ENCODE measurements at places on chromosomes 2 and 18.

DNA sequence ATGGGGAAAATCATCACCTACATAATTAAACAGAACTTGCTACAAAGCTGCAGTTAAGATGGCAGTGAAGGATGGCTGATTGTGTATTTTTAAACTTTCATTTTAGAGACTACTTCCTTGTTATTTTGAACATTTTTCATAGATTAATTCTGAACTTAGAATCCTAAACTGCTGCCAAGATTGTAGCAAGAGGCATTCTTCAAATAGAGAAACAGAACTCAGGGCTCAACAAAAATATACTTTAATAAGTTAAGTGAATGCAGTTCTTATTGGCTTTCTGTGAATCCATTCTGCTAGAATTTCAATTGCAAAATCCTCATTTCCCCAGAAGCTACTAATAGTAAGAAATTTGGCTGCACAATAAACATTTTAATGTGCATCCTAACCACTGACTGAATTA lies 160.3 kb downstream of the L3MBTL4 start:
- no peak for DNase-seq

GRCh38 chr2:123908522-123908921 lies 116.6 kb upstream of the CNTNAP5 start:
- DNase-seq, result no peak

DNA sequence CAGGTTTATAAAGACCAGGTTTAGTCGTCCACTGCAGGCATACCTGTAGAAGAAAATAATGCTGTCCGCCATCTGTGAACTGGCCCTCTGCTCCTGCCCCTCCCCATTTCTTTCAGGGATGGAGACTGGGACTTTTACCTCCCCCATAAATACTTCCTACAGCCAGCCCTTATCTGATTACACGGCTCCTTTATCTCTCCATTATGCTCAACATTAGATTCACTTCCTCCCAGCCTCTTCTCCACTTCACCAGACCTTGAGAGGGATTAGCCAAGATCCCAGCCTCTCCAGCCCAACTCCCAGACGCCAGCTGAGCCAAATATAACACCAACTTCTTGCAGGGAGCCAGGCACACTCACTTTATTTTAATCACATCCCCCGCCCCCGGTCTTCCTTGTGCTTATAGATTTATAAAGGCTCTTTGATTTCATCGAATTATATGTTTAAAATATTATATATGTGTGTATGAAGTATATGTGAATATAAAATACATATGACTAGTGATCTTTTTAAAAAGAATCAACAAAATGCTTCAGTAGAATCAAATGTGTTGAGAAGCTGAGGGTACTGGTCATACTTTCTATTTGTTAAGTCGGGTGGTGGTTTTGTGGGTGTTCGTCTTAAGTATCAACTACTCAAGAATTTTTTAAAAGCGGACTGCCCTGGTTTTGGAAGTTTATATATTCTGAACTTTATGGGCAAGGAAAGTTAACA lies 81.0 kb downstream of the SPRED2 start:
- peak; percentile 16 for DNase-seq

GRCh38 chr2:46469116-46469515 lies 10.2 kb upstream of the TMEM247 start:
- DNase-seq, result no peak

DNA sequence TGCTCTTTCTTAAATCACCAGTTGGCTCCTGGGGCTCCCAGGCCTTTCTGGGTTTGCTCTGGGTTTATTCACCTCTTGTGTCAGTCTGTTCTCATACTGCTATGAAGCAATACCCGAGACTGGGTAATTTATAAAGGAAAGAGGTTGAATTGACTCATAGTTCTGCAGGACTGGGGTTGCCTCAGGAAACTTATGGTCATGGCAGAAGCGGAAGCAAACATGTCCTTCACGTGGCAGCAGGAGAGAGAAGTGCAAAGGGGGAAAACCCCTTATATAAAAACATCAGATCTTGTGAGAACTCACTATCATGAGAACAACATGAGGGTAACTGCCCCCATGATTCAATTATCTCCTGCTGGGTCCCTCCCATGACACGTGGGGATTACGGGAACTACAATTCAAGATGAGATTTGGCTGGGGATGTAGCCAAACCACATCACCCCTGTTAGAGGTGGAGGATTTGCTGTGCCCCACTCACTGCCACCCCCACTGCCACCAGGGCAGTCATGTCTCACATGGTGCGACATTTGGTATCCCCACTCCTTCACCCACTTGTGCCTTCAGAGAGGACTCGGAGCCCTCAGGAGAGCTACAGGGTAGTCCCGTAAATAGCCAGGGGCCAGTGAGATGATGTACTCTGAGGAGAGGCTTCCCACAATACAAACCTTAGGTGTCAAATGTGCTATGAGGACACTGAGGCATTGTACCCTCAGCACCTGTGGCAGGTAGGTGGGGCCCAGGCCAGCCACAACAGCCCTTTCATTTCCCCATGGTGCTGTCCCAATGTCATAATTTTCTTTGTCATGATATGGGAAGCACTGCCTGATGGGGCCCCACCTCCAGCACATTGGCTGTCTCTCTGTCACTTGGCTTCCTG lies 35.7 kb downstream of the CDC42EP3 start:
- no peak for DNase-seq

- DNase-seq, result no peak
Observed at GRCh38 chr2:109383505-109384307, 230.1 kb downstream of the SEPTIN10 start.

GRCh38 chr2:62306751-62307468 lies 111.0 kb downstream of the B3GNT2 start:
- no peak for DNase-seq

- no peak for DNase-seq
Observed at GRCh38 chr2:48268671-48269070, 261.3 kb upstream of the STON1 start.

- DNase-seq, result no peak
Observed at GRCh38 chr2:132636346-132636745, 33.7 kb downstream of the LYPD1 start.

DNA sequence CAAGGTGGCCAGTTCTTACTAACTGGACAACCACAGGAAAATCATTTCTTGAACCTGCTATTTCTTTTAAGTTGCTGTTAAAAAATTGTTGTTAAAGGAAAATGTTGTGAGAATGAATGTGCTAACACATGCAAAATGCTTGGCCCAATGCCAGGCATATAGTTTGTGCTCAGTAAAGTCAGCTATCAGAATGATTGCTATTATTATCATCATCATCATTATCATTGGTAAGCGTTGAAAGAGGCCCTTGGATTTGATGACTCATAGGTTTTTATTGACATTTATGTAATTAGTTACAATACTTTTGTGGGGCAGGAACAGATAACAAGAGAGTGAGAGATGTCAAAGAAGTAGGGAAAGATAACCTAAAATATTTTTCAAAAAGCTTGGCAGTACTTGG lies 394.2 kb upstream of the ZEB2 start:
- DNase-seq, result no peak

DNA sequence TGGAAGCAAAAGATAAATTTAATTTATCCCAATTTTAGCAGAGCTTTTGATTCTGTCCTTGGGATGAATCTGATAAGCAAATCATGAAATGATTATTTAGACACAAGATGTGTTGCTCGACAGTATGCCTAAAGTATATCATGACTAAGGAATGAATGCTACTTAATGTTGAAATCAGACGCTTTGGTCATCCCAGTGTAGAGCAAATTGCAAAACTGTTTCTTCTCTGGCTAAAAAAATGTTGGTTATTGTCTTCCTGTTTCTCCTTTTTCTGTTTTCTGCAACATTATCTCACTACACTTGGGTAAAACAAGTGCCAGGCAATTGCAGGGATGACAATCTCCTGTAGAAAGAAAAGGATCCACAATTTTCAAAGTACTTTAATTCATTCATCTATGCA lies 66.4 kb downstream of the BABAM2 start:
- DNase-seq, result peak; percentile 32

DNA sequence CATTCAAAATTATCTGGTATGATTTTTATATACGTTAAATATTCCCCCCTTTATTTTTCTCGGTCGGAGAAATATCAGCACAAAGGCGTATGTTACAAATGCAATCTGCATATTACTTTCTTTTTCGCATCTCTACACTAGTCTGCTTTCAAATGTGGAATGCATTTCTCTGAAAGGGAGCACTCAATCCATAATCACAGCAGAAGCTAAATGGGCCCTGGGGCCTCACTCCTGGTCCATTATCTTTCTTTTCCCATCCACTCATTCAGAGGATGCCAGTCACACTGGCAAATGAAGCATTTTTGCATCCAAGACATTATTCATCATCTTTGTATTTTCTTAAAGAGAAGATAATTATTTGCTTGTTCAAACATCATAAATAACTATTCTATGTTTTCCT lies 295.2 kb upstream of the LRP1B start:
- DNase-seq, result no peak

DNA sequence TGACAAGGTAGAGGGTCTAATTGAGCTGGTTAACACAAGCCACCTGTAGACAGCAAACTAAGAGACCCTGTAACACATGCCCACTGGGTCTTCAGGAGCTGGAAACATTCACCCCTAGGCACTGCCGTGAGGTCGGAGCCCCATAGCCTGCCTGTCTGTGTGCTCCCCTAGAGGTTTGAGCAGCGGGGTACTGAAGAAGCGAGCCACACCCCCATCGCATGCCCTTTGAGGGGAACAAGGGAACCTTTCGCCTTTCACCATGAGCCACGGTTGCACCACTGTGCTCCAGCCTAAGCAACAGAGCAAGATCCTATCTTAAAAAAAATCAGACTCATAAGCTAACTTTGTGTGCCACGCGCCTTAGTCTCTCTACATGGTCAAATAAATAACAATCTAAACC lies 36.2 kb upstream of the RAB27B start:
- no peak for DNase-seq

- no peak for DNase-seq
Observed at GRCh38 chr18:35559867-35560266, 21.7 kb upstream of the GALNT1 start.

DNA sequence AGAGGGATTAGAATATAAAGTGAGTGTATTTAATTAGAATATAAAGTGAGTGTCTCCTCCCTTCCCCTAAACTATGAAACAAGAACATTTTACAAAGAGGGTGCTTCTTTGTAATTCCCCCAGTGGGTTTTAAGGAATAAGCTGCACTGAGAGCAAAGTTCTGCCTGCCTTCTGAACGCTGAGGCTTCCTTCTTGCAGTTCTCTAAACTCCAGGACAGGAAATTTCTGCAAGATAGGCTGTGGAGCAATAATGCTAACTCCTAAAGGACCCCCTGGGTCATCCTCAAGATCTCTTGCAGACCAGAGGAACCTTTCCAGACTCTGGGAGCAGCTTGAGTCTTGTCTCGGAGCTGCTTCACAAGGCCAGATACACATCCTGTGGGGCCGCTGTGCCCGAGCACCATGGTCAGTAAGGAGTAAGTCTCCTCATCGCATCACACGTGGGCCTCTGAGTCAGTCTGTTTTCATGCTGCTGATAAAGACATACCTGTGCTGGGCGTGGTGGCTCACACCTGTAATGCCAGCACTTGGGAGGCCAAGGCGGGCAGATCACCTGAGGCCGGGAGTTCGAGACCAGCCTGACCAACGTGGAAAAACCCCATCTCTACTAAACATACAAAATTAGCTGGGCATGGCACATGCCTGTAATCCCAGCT lies 87.5 kb upstream of the KCNE4 start:
- no peak for DNase-seq

DNA sequence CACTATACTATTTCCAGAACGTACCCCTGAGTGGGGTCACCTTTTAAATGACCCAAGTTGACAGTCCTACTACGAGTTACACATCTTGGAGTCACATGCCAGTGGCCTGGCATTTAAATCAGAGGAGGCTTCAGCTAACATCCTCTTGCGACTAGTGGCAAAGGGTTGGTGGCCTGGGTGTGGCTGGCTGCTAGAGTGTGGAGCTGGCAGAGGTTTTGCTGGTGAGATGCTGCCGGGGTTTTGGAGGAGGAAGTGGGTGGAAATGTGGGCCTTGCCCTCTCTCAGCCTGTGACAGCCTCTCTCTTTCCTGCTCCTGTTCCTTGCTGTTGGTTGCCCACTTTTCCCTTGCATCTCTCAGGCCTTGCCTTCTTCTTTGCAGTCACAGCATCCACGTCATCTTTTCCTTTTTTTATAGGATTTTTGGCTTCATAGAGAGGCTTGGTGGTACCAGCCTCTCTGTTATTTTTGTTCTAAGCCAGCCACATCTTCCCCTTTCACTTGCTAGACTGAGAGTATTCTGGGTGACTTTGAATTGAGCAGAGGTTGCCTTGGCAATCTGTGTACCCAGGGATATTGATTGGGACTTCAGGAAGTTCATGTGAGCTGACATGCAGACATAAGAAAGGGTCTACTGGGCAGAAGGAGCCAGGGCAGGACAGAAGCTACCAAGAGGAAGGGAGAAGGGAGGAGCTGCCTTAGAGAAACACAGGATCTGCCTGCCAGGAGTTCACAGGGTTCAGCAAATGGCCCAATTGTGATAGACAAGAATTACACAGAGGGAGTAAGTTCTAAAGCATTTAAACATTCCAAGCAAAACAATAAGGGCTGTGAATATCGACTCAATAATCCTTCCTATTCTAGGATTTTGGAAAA lies 55.4 kb downstream of the CDC42EP3 start:
- DNase-seq, result no peak

- no peak for DNase-seq
Observed at GRCh38 chr2:110867078-110867477, 134.7 kb downstream of the ACOXL start.

DNA sequence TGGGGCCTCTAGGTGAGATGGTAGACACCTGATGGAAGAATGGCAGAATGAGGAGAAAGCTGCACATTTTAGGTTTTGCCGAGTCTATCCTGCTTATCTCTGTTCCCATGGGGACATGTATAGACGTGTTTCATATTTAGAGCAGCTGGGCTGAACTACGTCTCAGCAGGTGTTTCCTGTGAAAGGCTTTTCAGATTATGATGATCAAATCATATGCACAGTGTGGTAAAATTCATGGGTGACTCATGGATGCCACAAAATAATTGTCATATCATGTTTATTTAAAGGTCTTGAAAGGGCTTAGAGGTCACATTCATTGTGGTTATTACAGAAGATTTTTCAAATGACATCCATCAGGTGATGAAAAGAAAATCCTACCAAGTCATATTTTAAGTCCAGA lies 90.5 kb downstream of the ICOS start:
- no peak for DNase-seq

DNA sequence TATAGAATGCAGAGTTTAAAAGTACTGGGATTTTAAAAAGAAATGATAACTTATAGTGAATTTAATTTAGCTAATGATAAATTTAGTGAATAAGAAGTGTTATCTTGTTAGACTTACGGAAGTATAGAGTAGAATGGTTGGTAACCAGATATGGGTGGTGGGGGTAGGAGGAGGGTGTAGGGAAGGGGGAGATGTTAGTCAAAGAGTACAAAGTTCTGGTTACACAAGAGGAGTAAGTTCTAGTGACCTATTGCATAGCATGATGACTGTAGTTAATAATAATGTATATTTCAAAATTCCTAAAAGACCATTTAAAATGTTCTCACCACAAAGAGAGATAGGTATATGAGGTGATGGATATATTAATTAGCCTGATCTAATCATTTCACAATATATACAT lies 184.8 kb upstream of the STON1 start:
- DNase-seq, result no peak

- DNase-seq, result no peak
Observed at GRCh38 chr2:161416708-161417437, 776 bp downstream of the TBR1 start.

Data from GM03348 (cell line).